Activated CD4-positive, alpha-beta T cell treated with anti-CD3 and anti-CD28 coated beads, Interleukin-2, Interleukin-4, amounts not matched to agents 100 ng/mL and 50 ng/mL, durations not matched to agents 16 hours and 8 hours (primary cell): ENCODE measurements at places on chromosomes 7 and 10.

DNA sequence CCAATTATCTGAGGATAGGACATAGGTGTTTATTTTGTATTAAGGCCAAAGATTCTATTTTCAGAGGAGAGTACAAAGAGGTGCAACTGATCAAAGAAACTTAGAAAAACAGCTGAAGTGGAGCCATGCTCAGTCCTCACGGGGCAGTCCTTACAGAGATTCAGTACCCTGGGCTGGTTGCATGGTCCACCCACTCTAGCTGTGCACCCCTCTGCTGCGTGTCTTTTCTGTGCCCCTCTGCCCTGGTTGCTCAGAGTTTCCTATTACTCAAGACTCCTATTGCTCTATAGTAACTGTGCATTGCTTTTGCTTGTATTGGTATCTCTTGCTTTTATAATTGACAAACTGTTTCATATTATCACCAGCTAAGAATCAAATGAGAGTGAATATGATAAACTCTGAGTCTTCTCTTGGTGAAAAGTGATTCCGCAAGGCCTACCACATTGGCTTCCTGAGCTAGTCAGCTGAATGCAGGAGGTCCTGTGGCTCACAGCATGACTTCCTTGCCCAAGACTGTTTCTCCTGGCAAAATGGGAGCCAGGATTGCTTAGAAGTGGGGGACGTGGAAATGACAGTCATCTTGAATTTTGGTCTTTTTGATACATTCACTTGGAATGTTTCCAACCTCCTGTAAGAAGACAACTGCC lies 137.0 kb downstream of the GLCCI1 start:
- DNase-seq = no peak

- no peak for DNase-seq
Measured at GRCh38 chr7:110007320-110008063, 1083.4 kb upstream of the LRRN3 start.

DNA sequence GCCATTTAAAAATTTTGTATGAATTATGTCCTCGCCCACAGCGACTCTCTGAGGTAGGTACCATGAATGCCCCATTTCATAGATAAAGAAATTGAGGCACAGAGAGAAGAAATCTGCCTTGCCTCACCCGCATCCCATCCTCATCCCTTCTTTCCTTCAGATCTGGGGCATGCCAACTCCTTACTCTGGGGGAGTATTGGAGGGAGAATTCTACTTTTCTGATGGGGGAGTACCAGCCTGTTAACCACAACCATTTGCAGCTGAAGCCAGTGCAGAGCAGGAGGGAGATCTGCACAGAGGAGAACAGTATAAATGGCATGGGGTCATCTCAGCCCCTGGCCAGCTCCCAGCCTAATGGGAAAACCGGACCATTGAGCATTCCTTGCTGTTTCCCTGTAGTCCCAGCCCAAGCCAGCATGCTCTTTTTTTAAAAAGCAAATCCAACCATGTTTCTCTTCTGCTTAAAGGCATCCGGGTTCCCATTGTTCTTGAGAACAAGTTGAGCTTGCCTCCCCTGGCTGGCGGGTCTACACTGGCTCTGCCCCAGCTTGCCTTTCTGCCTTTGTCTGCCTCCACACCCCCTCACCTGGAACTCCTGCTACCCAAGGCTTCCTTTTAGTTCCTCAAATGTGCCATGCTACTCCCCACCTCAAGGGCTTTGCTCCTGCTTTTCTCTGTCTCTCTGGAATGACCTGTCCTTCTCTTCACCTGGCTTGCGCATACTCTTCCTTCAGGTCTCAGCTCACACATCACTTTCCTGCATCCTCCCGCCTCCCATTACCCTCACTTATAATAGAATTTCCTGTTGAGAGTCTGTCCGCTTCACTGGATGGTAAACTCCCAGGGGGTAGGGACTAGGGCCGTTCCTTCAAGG lies 8.8 kb upstream of the ZNF503 start:
- no peak for DNase-seq

GRCh38 chr7:15396210-15397158 lies 165.3 kb downstream of the AGMO start:
- no peak for DNase-seq

DNA sequence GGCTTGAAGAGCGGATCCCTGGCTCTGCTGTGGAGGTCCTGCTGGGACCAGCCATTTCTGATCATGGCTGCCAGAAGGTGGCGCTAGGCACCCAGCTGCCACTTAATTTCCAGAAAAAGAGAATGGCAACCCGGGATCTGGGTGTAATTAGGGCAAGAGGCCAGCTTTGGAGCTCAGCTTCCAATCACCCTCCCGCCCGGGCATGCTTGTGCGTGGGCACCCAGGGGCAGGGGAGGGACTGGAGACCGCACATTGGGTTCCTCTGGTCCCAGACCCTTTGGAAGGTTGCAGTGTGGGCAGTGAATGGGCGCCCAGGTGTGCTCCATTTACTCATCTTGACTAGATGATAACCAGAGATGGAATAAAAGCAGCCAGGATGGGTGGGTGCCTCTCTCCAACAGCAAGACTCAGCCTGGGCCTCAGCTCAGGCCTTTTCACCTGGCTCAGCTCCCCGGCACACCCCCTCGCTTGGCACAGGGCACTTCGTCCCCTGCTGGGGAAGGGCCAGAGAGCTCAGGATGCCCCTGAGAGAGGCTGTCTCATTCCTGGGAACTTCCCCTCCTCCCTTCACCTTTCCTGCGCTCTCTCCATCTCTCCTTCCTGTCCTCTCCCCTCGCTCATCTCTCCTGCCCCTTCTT lies 14.7 kb downstream of the FAM241B start:
- DNase-seq = peak; percentile 47

- no peak for DNase-seq
Measured at GRCh38 chr7:148607151-148607661, 16.6 kb downstream of the C7orf33 start.

- no peak for DNase-seq
Measured at GRCh38 chr7:116542618-116543017, 17.8 kb downstream of the CAV1 start.

GRCh38 chr7:116786791-116787443 lies 75.5 kb upstream of the CAPZA2 start:
- peak; percentile 55 for DNase-seq

DNA sequence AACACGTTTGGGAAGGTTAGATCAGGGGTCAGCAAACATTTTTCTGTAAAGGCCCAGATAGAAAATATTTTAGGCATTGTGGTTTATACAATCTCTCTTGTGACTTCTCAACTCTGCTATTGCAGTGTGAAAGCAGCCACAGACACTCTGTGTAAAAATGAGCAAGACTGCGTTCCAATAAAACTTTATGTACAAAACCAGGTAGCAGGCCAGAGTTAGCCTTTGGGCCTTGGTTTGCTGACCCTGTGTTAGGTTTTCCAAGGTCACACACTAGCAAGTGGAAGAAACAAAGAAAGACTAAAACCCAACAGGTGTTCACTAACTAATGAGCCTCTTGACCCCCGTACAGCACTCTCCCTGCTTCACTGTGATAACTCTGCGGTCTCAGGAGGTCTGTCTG lies 14.9 kb upstream of the PAXIP1 start:
- no peak for DNase-seq

GRCh38 chr10:76969366-76969948 lies 668.2 kb downstream of the KCNMA1 start:
- DNase-seq = no peak

GRCh38 chr10:47447705-47448104 lies 36.2 kb downstream of the ANXA8 start:
- DNase-seq = no peak

DNA sequence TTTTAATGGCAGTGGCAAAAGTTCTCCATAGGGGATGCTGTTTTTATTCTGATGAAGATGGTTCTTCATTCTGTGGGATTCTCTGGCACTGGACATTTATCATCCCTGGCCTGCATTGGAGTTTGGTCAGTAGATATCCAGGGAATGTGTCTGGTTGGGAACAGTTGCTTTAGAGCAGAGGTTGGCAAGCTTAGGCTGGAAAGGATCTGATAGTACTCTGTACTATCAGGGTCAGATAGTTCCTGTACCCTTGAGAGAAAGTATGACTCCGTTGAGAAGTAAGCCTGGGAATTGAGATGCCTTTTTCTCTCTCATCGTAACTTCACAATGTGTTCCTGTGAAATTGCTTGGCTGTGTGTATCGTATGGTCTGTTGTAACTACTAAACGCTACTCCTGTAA lies 244.1 kb downstream of the POLR1F start:
- no peak for DNase-seq

GRCh38 chr10:91287276-91287675 lies 66.8 kb downstream of the PCGF5 start:
- DNase-seq = no peak

DNA sequence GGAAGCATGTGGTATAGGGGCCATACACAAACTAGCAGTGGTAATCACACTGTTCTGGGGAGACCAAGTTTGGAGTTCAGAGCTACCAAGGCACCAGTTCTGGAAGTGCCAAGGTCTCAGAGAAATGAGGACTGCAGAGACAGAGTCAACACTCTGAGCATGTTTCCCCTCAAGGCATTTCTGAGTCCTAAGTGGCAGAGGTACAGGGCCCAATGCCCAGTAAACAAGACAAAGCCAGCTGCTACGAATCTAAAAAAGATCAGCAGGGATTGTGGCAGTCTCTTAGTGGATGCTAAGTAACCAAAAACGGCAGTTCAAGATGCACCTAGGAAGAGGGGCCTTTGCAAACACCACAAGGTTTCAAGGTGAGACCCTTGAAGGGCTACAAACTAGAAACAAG lies 271.9 kb downstream of the TNS3 start:
- DNase-seq = no peak

DNA sequence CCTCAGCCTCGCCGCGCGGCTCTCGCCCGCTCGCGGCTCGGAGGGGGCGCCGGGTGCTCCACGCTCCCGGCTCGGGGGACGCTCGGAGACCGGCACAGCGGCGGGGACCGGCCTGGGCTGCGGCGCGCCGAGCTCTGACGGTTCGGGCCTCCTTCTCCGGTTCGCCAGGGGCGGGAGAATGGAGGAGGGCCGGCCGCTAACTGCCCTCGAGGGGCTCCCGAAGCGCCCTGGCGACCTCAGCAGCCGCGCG lies 232 bp upstream of the GRID1 start:
- no peak for DNase-seq

DNA sequence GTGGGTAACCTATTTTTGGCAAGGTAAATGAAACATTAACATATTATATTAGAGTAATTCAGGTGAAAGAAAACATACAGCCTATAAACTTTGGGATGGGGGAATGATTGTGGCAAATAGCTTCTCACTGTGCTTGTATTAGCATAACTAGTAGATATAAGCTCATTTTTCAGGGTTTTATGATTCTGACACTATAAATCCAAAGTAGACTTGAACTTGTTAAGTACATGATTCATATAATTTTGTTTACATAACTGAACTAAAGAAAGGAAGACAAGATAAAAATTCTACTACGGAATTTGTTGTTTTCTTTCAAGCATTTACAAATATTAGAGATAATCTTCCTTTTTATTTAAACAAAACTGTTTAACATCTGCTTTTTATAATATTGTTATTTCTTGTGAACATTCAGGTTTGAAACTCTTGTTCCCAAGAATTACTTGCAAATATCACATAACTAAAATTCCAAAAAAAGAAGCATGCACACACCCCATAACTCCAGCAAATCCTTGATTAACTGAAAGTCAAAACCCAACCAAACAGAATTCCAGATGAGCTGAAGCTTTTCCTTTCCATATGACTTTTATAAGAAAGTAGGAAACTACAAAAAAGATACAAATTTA lies 142.3 kb downstream of the JAZF1 start:
- DNase-seq = no peak

DNA sequence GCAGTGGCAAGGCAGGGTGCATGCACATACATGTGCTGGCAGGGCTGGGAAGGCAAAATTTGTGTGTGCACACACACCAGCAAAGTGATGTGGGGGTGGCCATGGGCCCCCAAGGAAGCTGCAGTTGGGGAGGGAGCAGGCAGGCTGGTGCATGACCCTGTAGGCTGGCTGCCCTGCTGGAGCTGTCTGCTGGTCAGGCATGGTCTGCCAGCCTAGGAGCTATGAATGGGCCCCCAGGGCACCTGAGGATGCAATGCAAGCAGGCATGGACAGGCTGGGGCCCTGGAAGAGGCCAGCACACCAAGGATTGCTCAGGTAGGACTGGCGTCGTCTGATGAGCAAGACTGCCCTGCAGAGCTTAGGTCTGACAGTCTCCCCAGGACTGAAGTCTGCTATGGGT lies 18.2 kb upstream of the PPP1R3A start:
- no peak for DNase-seq

GRCh38 chr10:130368761-130369560 lies 232.8 kb downstream of the GLRX3 start:
- no peak for DNase-seq

- DNase-seq = no peak
Measured at GRCh38 chr10:34434119-34434594, 380.9 kb downstream of the PARD3 start.

DNA sequence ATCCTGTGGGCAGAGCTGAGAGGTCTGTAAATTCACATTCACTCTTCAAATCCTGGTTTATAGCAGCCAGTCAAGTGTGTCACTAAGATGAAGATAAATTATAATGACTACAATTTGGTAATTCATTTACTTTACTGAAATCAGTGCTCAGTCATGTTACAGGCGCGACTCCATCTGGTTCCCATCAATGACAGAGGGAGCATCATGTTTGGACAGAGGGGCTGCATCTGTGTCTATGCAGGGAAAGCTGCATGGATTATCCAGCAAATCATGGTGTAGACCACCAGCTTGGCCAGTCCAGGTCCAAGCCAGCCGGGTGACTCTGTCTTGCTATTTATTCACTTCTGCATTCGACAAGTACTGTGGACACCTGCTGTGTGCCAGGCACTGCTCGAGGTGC lies 214.1 kb upstream of the ZNF32 start:
- no peak for DNase-seq

- peak; percentile 60 for DNase-seq
Measured at GRCh38 chr7:86939197-86939814, 120.1 kb downstream of the ELAPOR2 start.

DNA sequence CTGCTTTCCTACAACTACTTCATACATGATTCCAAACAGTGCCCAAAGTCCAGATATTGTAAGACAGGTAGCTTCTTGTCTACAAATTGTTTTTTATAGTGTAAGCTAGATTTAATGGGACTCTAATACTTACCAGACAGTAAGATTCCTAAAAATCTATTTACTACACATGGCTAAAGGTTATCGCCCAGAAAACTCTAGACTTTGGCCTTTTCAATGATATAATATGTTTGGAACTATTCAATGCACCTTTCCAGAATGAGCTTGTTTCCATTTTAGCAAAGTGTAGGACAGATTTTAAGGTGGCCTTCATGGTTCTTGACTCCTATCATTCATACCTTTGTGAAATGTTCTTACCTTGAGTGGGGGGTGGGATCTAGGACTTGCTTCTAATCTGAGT lies 951.0 kb downstream of the SORCS1 start:
- no peak for DNase-seq

- no peak for DNase-seq
Measured at GRCh38 chr7:133053321-133053891, 28.5 kb downstream of the CHCHD3 start.
